Esophagus mucosa (tissue), 1 donor: ENCODE measurements at places on chromosomes 3 and 15.

- no peak for ATAC-seq
These were observed 881.3 kb upstream of the NR2F2 start for GRCh38 chr15:95449230-95449628.

GRCh38 chr15:38424101-38424552 lies 29.8 kb upstream of the FAM98B start:
- no peak for ATAC-seq

GRCh38 chr15:91498749-91499062 lies 354.8 kb upstream of the SLCO3A1 start:
- no peak for ATAC-seq

DNA sequence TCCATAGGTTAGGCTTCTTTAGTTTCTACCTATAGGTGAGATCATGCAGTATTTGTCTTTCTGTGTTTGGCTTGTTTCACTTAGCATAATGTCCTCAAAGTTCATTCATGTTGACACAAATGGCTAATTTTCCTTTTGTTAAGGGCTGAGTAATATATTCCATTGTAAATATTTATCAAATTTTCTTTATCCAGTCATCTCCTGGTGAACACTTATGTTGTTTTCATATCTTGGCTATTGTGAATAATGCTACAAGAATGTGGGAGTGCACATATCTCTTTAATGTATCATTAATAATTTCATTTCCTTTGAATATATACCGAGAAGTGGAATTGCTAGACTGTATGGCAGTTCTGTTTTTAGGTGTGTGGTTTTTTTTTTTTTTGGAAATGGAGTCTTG lies 250.9 kb upstream of the SEMA6D start:
- ATAC-seq, result peak; percentile 69

DNA sequence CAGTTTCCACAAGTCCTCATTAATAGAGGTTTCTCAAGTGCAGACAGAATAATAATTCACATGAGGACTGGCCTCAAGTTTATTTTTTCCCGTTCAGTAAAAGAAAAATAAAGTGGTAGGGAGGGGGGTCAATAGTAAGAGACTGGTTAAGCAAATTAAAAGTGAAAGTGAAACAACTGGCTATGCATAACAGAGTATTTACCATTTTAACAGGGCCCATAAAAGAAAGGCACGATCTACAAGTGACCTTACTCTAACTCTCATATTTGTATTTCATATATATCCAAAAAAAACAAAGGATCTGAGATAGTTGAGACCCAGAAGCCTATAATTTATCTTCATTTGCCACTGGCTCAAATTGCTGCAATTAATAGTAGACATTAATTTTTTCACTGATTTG lies 686.3 kb downstream of the NTRK3 start:
- ATAC-seq, result no peak

DNA sequence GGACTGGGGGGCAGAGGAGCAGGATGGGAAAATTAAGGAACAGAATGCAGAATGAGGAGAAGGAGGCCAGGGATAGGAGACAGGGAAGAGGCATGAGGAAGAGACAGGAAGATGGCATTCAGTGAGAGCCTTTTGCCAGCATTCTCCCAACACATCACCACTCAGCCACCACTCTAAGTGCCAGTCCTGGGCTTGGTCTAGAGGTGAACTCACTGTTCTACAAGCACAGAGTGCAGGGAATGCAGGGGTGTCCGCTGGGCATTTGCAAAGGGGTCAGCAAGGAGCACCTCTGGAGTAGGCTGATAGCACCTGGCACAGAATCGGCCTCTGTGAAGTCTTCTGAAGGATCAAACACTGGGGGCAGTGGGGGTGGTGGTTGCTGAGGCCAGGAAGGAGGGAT lies 14.6 kb upstream of the IGDCC3 start:
- no peak for ATAC-seq

GRCh38 chr3:188937389-188937788 lies 234.4 kb upstream of the TPRG1 start:
- no peak for ATAC-seq

DNA sequence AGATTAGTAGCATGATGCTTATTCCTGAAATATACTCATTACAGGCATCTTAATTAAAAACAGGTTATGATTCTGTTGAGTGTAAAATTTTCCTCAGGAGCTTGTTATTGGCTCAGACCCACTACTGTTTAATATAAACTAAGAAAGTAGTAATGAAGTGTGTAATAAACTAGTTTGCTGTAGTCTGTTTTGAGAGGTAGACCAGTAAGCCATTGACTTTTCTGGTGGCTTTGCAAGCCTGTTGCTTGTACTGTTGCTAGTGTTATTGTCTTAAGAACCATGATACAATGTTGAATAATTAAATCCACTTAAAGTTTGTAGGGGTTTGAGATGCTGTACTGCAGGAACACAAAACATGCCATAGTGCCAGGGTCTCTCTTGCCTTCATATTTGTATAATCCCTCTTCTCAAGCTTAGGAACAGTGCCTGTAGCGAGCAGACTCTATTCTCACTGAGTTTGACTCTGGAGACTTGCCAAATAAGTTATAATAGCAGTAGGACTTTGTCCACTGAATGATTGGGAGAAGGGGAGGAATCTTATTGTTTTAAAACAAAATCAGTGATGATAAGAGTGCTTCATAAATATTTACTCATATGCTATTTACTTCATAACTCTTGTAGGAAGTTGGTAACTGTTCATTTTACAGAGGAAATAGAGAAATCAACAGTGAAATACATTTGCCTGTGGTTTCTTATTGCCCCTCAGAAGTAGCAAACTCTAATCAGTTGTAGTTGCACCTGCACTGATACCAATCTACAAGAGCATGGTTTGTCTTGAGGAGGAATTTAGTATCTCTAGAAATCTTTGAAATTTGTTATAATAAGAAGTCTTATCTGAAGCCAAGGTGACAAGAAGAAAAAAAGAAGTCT lies 13.4 kb downstream of the TCF12 start:
- ATAC-seq, result no peak

DNA sequence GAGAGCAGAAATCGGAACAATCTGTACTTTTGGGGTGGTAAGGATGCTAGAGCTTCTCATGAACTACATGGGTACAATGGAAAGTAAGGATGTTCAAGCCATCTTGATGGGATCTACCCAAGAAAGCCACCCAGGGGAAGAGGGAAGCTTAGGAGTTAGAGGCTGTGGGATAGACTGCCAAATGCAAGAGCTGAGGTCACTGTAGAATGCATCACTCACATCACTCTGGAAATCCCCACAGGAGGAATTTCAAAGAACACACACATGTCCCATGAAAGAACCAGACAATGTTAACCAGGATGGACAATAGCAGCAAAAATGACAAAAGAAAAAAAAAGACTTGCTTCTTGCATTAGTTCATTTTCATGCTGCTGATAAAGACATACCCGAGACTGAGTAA lies 32.8 kb upstream of the UBE2E2 start:
- ATAC-seq, result no peak

DNA sequence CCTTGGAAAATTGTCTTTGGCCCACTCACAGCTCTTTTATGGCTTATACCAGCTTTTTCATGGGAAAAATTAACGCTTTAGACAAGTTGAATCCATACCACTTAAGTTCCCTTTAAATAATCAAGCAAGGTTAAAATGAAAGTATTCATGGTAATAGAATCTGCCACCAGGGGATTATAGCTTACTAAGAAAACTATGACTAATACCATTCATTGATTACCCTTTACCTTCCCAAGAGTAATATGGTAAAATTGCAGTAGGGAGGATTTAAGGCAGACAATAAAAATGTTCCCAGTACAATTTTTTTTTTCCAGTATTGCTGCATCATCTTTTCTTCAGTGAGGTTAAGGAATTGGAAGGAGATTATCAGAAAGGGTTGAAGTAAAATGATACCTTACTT lies 641.1 kb upstream of the NAALADL2 start:
- no peak for ATAC-seq

GRCh38 chr15:78108300-78109084 lies 16.1 kb downstream of the SH2D7 start:
- peak; percentile 78 for ATAC-seq

- ATAC-seq, result no peak
These were observed 22.4 kb upstream of the AP4E1 start for GRCh38 chr15:50886139-50886467.

DNA sequence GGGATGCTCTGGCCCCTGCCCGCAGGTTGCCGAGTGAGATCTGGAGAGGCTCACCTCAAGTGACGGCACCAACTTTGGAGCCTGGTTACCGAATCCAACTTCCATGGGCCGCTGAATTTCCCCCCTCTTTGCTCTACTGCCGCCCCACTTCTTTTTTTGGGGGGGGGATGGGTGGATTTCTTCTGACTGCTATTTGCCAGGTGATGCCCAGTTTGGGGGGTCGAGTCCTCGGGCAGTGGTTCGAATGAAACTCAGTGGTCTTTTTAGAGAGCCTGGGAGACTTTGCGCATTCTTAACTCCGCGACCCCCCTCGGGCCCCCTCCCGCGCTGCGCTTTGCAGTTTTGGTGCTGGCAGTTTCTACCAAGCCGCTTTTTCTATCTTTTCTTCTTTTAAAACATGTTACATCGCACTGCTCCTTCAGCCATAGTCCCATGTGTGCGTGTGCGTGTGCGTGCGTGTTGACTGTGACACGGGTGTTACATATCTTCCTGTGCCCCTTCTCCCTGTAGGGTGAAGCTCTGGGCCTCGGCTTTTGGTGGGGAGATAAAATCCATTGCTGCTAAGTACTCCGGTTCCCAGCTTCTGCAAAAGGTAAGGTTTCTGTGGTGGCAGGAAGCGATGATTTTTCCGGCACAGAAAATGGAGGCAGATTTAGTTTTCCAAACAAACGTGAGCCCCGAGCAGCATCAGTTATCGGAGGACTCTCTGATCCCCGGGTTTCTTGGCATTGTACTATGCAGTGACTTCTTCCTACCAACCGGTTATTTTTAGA lies 837 bp downstream of the CACNA2D3 start:
- ATAC-seq, result no peak

DNA sequence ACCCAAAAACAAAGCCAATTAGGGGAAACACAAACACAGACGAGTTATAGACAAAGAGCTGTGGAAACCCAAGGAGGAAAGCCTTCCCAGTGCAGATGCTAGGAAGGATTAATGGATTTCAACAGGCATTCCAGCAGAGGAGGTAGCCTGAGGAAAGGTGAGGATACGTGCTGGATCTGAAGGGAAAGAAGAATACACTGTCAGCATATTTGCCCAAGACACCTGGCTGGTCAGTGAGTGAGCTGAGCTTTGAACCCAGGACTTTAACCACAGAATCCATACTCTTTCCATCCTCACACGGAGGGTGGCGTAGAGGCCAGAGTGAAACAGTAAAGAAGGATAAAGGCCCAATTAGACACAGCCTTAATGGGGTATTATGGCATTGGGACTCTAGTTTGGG lies 9.1 kb upstream of the BFSP2 start:
- no peak for ATAC-seq

- peak; percentile 70 for ATAC-seq
These were observed 36.7 kb upstream of the BLM start for GRCh38 chr15:90680371-90680935.

- peak; percentile 81 for ATAC-seq
These were observed 103.9 kb downstream of the FBN1 start for GRCh38 chr15:48541341-48542278.
